Astrocyte (in vitro differentiated cells and primary cell): ENCODE measurements at places on chromosomes 1 and 21. TPM values are rescaled to one million over a fixed set of nuclear protein-coding genes. Genes with fewer than 3 reads are reported as not detected.
A peak's percentile ranks its signal among the peaks of the same experiment; 100 is the strongest.

DNA sequence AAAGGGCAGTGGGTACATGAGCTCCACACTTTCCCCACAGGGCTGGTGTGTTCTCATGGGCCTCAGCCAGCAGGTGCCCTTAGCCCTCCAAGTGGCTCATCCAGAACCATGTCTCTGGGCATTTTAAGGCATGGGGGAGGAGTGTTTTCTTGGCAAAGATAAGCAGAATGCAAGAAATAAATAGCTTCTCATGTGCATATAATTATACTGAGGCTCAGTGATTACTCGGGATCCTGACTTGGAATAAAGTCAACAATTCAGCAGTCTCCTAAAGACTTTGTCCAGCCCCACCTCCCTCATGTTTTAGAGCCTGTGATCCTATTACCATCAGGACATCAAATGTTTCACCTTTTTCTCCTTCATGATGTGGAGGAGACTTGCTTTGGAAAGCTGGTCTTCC, 92.7 kb upstream of the COG2 start:
- H3K36me3 ChIP-seq, result no peaks in the 10 kb centered on the region
- H3K27ac ChIP-seq, result no peak overlapping the region
- H3K4me1 ChIP-seq, result no peaks in the 10 kb centered on the region
- no peak overlapping the region for H3K4me3 ChIP-seq

GRCh38 chr1:63148825-63149645, 173.3 kb upstream of the FOXD3 start:
- H3K4me1 ChIP-seq, result no peaks in the 10 kb centered on the region
- no peak overlapping the region for H3K4me3 ChIP-seq
- DNase-seq, result peak; percentile 17

- H3K4me3 ChIP-seq, result no peak overlapping the region
- H3K27ac ChIP-seq, result no peak overlapping the region
- H3K36me3 ChIP-seq, result no peaks in the 10 kb centered on the region
- peaks cover 6% of the 10 kb centered on the region for H3K4me1 ChIP-seq
- DNase-seq, result no peak
Observed at GRCh38 chr1:114097109-114097508, 56.6 kb downstream of the SYT6 start.

- H3K4me3 ChIP-seq, result no peak overlapping the region
- no peaks in the 10 kb centered on the region for H3K27me3 ChIP-seq
- H3K4me1 ChIP-seq, result no peaks in the 10 kb centered on the region
- no peak overlapping the region for H3K27ac ChIP-seq
- H3K36me3 ChIP-seq, result no peaks in the 10 kb centered on the region
- DNase-seq, result peak; percentile 24
Observed at GRCh38 chr1:71307451-71307850, 226.6 kb upstream of the ZRANB2 start.

FOXO6 gene
- 1.2 TPM in 2 replicates for total RNA-seq

HSPG2 gene
- 249 and 262 TPM in 2 replicates for total RNA-seq

PCSK9 gene
- 0.53 and 1.4 TPM in 2 replicates for total RNA-seq
